Hematopoietic multipotent progenitor cell treated with erythropoietin and hydrocortisone succinate and interleukin-3 and kit ligand, for 8 days (in vitro differentiated cells): ENCODE measurements at places on chromosomes 7 and 10.

- DNase-seq: no peak
These were observed 208.7 kb downstream of the PAXIP1 start for GRCh38 chr7:154794147-154794780.

DNA sequence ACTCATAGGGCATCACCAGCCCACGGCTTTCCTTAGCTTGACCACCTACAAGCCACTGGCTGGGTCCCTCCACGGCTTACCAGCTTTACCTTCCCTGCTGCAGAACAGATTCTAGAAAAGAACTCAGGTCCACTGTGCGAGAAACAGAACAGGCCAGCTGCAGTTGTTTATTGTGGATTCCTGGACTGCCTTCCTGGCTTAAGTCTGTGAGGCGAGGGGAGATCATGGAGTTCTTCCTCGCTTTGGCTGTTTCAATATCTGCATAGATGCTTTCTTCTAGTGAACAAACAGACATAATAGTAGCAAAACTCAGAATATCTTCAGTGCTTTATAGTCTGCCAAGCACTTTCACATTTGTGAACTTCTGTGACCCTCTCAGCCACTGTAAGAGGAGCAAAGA is 162.9 kb upstream of the HABP2 start:
- no peak for DNase-seq

DNA sequence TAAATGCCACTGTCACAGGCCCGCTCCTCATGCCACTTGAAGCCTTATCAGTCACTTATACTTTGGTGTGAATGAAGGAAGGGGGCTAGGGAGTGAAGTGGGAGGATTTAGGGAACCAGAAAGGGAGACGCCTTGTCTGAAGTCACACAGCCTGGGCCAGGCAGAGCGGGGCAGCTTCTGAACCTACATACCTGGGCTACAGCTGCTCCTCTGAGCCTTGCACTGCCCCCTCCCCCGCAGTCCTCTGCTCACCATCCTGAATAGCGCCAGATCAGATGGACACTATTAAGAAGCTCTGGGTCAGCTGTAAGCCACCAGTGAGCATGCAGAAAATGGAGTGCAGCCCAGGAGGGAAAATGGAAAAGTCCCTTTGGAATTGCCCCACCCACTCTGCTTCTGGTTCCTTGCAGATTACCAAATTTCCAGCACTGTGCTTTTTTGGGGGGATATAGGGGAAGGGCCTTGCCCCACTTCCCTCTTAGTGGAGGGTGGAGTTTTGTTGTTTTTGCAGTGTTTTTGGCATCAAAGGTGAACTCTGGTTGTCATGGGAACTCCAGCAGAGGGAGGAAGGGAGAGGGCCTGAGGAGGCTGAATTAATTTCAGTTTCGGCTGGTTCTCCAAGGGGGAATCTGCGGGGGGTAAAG is 35.0 kb upstream of the ADCYAP1R1 start:
- DNase-seq: no peak

DNA sequence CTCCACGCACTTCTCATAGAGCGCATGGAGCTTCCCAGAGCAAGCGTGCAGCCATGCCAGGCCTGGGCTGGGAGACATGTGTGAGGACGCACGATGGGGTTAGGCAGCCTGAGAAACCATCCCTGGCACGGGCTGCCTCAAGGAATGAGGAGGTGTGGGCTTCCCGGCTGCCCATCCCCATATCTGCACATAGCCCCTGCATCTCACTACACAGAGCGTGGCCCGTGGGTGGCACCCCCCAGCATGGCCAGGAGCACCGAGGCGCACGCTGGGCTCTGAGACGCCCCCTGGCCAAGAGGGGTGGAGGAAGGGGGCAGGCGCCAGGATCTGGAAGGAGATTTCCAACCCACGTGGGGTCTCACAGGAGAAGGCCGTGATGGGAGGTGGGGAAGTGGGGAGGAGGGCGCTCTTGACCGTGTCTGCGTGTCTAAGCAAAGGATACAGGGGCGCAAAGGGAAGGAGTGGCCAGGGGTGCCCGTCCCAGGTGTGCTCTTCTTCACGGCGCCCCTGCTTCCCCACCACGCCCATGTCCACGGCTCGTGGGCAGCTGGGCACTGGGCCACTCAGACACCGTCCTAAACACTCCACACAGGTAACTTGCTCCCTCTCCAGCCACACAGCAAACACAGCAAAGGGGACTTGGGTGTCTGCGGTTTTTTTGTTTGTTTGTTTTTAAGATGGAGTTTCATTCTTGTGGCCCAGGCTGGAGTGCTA is 340.5 kb downstream of the PTPRN2 start:
- no peak for DNase-seq

- DNase-seq: peak; percentile 54
These were observed 102.2 kb upstream of the ZNF438 start for GRCh38 chr10:31133792-31134310.

- DNase-seq: no peak
These were observed 34.5 kb downstream of the GOT1 start for GRCh38 chr10:99395750-99396445.

GRCh38 chr7:129827467-129827990 is 125.2 kb downstream of the UBE2H start:
- DNase-seq: no peak

DNA sequence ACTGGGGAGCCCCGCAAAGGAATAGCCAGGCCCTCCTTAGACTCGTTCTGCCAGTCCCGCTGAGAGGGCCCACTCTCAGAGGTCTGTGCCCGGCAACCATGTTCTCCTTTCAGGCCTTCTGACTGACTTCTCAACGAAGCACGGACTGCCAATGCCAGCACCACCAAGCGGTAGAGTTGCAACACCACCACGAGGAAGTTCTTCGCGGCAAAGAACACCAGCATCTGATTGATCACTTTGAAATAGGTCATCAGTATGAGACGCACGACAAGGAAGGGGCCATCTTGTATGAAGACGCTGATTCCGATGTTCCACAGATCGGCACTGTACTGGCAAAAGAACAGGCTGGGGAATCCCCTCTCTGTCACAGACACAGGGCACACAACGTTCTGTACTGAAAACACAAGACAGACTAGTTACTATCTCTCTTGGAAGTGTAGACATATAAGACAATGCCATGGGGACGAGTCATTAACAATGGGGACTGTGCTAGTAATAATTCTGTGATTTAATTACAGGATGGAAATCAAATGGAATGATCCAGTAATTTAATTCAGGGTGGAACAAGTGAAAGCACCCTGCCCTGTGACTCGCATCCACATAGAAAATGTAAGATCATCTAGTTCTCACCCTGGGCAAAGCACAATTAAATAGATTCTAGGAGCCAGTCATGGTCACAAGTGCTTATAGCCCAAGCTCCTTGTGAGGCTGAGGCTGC is 42.7 kb downstream of the TMEM26 start:
- no peak for DNase-seq

GRCh38 chr7:33810356-33810755 is 95.0 kb upstream of the BMPER start:
- DNase-seq: no peak

DNA sequence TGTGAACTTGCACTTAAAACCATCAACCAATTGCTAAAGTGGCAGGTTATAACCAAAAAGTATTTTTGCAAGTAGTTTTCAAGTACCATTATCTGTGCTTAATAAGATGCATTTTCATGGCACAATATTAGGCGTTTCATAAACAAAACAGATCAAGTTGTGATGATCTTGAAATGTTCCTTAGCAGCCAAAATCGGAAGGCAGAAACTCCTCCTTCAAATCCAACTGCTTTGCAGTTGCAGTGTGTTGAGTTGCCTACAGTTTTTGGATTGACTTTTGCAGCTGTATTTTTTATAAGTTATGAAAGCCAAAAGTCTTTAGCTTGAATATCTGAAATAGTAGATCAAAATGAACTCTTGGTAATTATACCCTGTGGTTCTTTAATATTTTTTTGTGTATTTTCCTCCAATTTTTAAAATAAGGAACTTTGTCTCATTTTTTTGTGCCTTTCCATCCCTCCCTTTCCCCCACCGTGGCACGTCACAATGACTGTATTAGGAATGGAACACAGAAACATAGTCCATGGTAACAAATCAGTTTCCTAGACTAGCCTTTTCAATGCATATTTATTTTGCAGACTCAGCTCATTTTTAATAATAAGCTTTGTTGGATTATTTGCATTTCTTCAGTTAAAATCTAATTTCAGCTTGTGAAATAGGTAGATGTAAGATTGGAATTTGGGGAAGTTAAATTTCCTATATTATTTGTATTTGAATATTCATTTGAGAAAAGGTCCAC is 80.8 kb downstream of the ADD3 start:
- DNase-seq: no peak

DNA sequence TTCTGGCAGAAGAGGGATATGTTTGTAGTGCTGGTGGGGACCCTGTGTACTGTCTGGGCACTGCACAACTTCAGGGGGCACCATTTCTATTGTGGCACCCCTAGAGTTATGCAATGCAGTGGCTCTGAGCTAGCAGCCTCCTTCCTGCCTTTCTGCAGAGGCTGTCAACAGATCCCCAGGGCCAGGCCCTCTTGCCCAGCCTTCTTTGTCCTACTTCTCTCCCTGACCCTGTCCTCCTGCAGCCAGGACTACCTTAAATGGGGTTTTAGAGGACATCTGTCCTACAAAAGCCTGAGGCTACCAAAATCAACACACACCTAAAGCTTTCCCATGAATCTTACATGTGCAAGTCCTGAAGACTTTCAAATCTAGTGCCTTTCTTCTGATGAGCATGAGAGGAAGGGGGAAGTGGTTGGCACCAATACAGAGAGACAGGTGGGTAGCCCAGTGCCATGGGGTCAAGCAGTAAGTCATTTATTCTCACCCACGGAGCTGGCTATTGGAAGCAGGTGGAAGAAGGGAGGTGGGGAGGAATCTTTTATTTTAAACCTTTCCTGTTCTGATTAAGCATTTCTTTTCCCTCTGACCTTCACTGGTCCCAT is 2.4 kb downstream of the SPOCK2 start:
- no peak for DNase-seq

GRCh38 chr7:36497775-36498174 is 108.1 kb downstream of the ANLN start:
- no peak for DNase-seq

GRCh38 chr7:121860953-121861352 is 12.0 kb upstream of the PTPRZ1 start:
- DNase-seq: no peak

DNA sequence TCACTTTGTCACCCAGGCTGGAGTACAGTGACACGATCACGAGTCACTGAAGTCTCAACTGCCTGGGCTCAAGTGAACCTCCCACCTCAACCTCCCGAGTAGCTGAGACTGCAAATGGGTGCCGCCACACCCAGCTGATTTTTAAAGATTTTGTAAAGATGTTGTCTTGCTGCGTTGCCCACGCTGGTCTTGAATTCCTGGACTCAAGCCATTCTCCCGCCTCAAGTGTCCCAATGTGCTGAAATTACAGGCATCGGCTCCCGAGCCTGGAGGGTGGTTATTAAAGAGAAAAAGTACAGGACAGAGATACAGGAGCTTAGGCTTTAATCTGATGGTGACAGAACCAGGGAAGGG is 55.1 kb downstream of the KCTD7 start:
- DNase-seq: no peak

GRCh38 chr7:66419210-66419609 is 209.5 kb upstream of the KCTD7 start:
- peak; percentile 40 for DNase-seq

DNA sequence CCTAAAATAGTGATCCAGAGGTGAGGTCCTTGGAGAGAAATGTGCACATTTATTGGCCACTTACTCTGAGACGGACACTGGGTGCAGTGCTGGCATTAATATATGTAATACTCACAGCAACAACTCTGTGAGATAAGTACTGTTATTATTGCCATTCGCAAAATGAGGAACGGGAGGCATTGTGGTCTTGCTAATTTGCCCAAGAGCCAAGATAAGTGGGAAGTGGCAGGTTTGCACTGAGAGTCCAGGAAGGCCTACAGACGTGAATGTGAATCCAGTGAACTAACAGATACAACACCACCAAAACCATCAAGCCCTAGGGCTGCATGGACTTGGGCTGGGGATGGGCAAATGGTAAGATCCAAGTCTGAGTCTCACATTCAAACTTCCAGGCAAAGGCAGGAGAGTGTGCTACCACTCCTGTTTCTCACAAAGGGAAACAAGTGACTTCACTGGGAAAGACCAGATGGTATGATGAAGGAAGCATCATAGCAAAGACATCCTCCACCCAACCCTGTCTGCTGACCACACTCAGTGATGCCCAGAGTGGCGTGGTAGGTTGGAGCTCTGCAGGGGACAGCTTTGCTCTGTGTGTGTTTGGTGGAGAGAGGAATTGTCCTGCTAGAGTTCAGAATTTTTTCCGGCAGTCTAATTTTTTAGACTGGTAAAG is 19.2 kb downstream of the TMEM273 start:
- no peak for DNase-seq

- DNase-seq: no peak
These were observed 876.2 kb upstream of the AUTS2 start for GRCh38 chr7:68722044-68722443.

DNA sequence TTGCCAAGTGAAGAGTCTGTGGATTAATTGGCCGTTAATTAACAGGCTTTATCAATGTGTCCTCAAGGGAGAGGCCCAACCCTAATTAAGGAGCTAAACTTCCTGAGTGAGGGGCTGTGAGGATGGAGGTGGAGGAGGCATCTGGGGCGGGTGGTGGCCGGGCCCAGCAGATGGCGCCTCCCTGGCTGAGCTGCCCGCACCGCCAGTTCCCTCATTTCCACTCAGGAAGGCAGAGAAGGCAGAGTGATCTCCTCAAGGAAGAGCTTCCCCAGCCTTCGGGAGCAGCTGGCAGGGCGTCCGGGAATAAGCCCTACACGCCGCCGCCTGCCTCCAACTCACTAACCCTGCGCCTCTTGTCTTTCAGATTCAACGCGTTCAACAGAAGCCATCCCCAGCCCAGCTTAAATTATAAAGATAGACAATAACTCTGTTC is 112.2 kb downstream of the CYTH3 start:
- DNase-seq: no peak

DNA sequence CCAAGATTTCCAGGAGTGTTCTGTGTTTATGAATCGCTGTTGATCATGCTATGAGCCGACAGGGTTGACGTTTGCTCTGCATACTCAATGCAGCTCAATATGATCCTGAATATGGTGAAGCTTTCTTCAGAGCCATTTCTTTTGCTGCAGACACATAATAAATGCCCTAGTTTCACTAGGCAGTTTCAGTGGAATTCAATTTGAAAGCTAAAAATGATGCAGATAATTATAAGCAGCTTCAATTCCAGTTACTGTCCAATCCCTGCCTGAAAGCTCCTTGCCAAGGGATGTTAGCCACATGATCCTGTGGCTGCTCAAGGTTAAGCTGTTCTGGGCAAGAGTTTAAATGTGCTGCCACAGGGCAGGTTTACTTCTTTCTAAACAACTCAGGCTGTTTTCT is 805.6 kb downstream of the NRG3 start:
- DNase-seq: no peak

GRCh38 chr7:142863891-142864685 is 9.2 kb downstream of the EPHB6 start:
- DNase-seq: no peak

GRCh38 chr10:34137201-34137600 is 677.9 kb downstream of the PARD3 start:
- no peak for DNase-seq
